ENCODE measurements at places on chromosomes 4 and X. TPM values are rescaled to one million over a fixed set of nuclear protein-coding genes. Genes with fewer than 3 reads are reported as not detected.

GRCh38 chr4:53647547-53647946 lies 56.3 kb upstream of the LNX1 start:
- DNase-seq: no peak

Gene AKAP4
- not detected for total RNA-seq

DNA sequence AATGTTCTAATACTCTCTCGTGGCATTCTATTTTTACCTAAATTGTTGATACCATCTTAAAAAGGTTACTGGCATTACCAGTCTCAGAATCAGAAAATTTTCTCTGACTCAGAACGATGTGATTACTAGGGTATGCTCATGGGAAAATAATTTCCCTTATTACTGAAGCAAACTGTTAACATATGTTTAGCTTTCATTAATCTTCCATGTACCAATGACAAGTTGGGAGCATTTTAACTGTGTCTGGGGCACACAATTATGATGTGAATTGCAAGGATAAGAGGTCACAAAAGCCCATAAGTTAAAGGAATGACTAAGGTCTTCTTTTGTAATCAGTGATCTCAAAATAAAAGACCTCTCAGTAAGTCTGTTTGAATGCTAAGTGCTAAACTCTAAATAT lies 1254.6 kb downstream of the PCDH18 start:
- no peak for DNase-seq

Gene DOCK11
- 23.7 TPM for total RNA-seq

Gene NR3C2
- 0.05 TPM for total RNA-seq

Gene ZNF630
- 1.8 TPM for total RNA-seq

- DNase-seq: no peak
These were observed 25.4 kb downstream of the C4orf17 start for GRCh38 chr4:99536271-99536670.

DNA sequence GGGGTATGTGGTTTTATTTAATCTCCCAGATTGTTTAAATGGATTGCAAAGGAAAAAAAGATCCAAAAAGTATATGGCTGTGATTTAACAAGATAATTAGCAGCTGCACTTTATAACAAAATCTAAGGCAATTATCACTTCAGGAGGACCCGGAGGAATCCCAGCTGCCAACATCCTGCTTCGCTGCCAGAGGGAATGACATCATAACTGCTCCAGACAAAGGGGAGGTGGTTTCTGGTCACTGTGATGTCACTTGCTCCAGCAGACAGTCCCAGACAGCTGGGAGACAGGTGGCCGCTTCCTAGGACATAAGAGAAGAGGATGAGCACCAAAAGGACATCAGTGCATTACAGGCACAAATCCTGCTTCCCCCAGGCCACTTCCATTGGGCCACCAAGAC lies 371.0 kb downstream of the BCOR start:
- no peak for DNase-seq

GRCh38 chr4:2871466-2871865 lies 27.8 kb downstream of the ADD1 start:
- DNase-seq: no peak

DNA sequence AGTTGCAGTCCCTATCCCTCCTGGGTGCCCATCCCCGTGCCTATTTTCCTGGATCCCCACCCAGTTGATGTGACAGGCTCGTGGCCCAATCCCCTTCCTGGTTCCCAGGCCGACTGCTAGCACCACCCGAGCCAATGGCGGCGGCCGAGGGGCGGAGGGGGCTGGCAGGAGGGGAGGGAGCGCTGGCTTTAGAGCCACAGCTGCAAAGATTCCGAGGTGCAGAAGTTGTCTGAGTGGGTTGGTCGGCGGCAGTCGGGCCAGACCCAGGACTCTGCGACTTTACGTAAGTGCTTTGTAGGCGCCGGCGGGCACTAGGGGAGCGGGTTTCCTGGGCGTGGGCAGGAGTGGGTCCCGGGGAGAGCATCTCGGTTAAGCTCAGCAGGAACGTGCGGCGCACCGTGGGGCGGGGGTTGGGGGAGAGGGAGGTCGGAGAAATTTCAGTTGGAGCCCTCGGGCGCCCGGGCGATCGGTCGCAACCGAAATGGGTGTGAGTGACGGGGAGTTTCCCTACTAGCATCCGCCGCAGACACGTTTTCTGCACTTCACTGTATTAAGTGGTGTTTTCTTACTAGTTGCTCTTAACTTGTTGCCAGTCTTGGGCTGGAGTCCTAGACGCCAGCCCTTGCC lies at the start of gene PLS3:
PLS3 (plus strand) TSS at position 197 of the 627 bp plus-strand sequence. CDS start 49,077 bp downstream, outside the sequence.
- DNase-seq: no peak

DNA sequence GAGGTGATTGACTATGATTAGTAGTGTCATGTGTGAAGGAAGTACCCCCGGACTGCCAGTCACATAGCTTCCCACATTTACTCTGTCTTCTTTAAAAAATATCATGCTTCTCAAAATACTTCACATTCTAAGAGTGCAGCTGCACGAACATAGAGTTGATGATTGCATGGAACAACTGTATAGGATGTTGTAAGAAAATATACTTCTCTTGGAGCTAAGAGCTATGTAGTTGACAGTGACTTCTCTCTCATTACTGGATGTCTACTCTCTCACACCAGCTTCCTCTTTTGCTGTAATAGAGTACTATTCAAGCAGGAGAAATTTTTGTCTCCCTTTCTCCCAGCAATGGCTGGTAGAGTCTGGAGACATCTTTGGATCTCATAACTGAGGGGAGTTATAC lies 99.4 kb upstream of the PUDP start:
- DNase-seq: no peak

Gene DAPP1
- total RNA-seq: 46.5 TPM

Gene FBXL5
- 31.9 TPM for total RNA-seq

Measured in GM12878 (cell line).